AG10803 (cell line): ENCODE measurements at places on chromosomes 1 and 21.

- DNase-seq = peak; percentile 81
Observed at GRCh38 chr1:27318596-27318995, 3.4 kb upstream of the TMEM222 start.

DNA sequence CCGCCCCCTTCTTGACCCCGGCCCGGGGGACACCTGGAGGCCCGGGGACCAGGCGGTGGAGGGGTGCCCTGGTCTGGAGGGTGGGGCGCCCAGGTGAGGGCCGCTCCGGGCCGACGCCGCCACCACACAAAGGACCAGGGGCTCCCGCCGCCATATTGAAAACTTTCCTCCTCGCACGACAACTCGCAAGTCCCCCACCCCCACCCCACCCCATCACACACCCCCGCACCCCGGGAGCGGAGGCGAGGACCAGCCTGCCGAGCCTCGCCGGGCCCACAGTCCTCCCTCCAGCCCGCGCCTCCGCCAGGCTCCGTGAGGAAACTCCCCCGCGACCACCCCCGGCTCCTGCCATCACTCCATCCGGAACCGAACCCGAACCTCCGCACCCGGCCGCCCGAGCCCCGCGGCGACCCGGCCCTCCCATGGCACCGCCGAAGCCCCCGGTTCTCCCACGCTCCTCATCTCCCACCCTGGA is 733 bp downstream of the KDM5B start:
- no peak for DNase-seq

- DNase-seq = no peak
Observed at GRCh38 chr1:238517711-238518110, 627.0 kb upstream of the ZP4 start.

- no peak for DNase-seq
Observed at GRCh38 chr1:180397175-180397574, 105.2 kb downstream of the ACBD6 start.

GRCh38 chr1:154974102-154974807 is at the start of gene CKS1B:
Gene CKS1B (plus strand): TSS chr1:154974681. CDS start chr1:154974746, 65 bp downstream.
- DNase-seq = peak; percentile 100

DNA sequence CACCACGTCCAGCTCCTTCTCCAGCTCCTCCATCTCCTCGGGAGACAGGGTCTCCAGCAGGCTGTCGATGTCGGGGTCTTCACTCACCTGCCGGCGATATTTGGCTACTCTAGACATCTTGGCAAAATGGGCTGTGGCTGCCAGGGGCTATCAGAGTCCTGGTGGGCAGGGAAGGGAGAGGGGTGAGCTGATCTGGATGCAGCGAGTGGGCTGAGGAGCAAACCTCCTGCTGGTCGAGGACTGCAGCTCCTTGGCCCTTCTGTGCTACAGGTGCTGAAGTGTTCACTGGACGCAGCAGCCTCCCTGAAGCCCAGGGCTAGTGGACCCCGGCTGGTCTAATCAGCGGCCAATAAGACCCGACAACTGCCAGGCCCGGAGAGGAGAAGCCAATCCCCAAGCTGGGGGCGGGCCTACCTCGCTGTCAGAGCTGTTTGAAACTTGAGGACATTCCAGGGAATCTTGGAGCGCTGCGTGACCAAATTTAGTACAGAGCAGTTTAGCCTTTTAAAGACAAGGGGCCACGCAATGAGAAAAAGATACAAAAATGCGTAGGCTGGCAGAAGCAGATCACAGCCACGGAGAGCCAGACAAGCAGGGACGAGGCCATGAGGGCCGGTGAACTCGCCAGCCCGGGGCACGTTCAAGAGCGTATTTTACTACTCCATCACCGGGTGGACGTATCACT is at the start of gene LMOD1:
TSS of gene LMOD1 (minus strand) at position 325 of the 685 bp plus-strand sequence. CDS start at position 117, 208 bp downstream.
- DNase-seq = peak; percentile 94

DNA sequence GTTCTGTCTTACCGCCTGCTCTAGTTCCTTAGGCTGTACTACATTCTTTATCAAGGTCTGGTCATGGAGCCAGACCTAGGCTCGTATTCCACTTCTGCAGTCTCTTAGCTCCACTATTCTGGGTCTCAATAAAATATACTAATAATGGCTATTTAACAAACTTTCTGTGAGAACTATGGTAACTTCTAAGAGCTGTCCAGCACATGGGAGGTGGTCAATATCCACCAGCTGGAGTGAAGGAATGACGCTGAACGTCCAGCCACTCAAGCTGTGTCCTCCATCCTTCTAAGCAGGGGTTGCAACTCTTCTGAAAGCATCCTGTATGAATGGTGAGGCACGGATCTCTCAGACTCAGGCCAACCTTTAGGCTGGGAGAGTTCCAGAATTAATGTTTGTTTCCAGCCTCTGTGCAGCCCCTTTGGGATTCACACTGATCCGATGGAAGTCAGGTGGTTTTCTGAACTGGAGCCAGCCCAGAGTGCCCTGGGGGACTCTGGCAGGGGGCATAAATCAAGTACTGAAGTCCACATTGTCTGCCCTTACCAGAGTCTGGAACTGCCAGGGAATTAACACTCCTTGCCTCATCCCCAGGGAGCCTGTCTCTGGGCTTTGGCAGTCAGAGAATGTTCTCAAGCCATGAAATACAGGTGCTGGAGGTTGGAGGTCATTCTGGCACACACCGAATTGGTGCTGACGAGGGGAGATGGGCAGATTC is 57.4 kb downstream of the BRINP2 start:
- no peak for DNase-seq

DNA sequence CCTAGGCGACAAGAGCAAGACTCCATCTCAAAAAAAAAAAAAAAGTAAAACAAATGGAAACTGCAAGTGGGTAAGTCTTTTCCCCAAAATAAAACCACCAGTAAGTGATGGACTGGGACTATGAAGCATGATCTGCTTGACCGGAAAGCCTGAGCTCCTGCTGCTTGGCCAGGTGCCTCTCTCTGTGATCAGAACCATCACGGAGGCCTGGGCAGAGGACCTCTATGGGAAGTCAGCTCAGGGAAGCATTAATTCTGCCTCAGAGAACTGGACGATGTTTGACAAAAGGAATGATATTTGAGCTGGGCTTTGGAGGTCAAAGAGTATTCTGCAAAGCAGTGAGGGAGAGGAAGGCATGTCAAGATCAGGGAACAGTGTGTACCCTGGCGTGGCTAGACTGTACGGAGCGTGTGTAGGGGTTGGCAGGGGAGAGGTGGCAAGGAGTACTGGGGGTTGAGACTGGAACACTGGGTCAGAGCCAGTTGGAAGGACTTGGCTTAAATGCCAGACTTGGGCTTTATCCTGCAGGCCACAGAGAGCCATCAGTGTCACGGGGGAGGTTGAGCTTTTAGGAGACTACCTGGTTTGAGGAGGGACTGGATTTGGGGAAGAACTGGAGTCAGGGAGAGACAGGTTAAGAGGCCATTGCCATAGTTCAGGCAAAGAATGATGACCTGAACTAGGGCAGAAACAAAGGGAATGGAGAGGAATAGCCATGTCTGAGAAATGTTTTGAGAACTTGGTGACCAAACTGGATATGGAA is 16.4 kb downstream of the ATP1A2 start:
- DNase-seq = no peak

DNA sequence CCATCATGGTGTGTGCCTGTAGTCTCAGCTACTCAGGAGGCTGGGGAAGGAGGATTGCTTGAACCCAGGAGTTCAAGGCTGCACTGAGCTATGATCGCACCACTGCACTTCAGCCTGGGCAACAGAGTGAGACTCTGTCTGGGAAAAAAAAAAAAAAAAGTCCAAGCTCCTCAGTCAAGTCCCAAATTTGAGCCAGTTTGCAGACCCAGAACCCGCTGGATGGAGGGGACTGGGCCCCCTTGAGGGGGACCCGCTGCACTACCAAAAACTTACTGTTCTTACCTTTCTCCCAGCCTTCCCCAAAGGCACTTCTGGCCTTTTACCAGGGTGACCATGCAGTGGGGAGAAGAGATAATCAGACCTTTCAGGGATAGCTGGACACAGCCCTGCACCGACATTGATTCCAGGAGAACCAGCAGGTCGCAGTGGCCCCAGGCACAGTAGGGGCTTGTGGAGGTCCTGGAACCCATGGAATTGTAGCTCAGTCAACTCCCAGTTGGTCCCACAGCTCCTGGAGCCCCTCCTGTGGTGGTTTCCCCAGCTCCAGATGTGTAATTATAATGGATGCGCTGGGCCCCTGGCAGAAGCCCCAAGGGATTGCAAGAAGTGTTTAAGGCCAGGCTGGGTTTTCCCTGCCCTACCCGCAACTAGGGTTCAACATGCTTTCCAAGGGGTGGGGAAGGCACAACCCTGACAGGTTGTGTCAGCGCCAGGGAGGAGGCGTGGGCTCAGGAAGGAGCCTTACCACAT is 4.1 kb upstream of the WNT9A start:
- DNase-seq = no peak

DNA sequence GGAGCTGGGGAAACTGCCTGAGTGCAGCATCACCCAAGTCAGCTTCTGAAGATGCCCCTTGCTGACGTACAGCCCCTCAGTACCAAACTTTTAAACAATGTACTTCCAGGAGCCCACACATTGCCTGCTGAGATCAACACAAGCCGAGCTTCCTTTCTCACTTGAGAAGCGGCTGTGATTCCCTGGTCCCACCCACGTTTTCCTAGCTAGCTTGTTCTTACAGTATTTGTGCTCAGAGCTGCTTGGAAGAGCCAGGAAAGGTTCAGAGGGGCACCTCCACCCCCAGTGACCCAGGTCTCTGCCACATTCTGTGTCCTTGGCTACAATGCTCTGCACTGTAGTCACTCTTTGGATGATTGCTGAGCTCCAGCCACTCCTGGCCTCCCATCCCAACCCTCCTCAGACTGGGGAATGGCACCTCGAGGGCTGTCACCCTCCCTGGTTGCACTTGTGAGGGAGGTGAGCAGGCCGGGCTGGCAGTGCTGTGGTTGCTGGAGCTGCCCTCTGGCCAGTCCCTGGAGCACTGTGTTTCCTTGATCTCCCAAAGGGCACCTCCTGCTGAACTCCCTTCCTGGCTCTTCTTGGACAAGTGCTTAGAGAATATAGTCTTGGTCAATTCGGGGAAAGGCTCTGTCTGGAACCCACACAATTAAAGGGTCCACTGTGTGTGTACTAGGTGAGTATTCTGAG is 355.1 kb downstream of the AJAP1 start:
- no peak for DNase-seq

DNA sequence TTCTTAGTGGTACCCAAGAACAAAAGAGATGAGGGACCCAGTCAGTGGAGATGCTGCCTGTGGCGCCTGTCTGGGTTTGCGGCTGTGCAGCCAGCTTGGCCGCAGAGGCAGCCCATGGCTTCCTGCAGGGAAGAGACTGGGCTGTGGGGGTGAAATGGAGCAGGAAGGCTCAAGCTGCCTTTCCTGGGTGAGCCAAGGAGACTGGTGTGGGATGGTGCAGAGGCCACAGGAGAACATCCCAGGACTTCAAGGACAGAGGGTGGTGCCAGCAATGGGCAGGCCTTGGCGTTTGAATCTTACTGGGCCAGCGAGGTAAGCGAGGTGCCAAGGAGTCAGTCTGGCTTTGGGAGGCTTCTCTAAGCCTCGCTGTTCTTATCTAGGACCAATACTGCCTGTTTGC is 26.4 kb downstream of the KCNA10 start:
- DNase-seq = no peak

GRCh38 chr1:151616505-151616849 is 4.6 kb downstream of the SNX27 start:
- peak; percentile 17 for DNase-seq

DNA sequence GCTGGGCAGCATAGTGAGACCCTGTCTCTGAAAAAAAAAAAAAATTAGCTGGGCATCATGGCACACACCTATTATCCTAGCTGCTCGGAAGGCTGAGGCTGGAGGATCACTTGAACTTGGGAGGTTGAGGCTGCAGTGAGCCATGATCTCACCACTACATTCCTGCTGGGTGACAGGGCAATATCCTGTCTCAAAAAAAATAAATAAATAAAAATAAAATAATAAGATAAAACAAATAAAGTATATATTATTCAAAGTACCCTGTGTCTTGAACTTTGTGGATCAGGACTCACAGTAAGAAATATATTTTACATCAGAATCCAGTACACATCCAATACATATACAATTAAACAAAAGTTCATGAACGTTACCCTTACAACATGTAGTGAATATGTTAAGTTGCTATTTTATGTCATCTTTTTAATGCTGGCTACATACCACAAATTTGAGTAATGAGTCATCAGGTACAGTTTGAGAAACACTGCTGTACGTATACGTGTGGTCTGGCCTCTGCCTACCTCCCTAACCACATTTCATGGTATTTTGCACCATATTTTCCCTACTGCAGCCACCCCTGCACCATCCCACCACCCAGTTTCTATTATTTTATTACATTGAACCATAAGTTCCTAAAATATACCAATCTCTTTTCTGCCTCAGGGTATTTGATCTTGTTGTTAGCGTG is 4.4 kb downstream of the NME7 start:
- DNase-seq = peak; percentile 82

DNA sequence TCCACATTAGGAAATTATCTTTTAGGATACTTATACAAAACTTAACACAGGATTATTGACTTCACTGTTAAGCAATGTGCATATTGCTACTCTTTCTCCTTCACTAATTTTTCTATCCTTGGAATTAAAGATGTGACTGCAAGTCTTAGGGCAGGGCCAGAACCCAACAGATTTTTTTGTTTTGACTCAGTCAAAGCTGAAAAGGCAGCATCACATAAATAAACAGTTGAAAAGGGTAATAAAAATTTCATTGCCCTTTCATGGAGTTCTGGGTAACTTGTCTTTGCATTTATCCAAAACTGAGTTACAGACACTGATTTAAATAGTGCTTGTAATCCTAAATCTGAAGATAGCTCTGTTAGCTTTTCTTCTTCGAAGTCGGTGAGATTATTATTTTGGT is 1.9 kb upstream of the TMEM35B start:
- peak; percentile 68 for DNase-seq

DNA sequence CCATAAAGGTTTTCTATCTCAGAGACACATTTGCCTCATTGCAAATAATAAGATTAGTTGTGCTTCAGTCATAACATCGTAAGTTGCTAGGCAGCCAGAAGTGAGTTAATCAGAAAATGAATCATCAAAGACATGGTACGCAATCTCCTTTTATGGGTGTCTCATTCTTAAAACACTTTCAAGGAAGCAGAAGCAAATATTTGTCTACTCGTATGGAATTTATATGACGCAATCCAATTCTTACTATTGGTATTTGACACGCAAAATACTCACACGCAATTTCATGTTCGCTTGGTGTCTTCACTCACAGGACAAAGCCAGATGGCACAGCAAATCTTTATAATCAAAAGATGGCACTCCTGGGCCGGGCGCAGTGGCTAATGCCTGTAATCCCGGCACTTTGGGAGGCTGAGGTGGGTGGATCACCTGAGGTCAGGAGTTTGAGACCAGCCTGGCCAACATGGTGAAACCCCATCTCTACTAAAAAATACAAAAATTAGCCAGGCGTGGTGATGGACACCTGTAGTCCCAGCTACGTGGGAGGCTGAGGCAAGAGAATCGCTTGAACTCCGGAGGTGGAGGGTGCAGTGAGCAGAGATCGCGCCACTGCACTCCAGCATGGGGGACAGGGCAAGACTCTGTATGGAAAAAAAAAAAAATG is 56.4 kb downstream of the HLCS start:
- DNase-seq = peak; percentile 99

- no peak for DNase-seq
Observed at GRCh38 chr1:35573198-35574124, at the start of gene TFAP2E. Gene TFAP2E (plus strand): TSS chr1:35573314. CDS start chr1:35573578, 264 bp downstream.

- no peak for DNase-seq
Observed at GRCh38 chr1:66848193-66848592, 47.1 kb upstream of the INSL5 start.
